Neural crest cell (in vitro differentiated cells): ENCODE measurements at places on chromosomes 7 and 10.

DNA sequence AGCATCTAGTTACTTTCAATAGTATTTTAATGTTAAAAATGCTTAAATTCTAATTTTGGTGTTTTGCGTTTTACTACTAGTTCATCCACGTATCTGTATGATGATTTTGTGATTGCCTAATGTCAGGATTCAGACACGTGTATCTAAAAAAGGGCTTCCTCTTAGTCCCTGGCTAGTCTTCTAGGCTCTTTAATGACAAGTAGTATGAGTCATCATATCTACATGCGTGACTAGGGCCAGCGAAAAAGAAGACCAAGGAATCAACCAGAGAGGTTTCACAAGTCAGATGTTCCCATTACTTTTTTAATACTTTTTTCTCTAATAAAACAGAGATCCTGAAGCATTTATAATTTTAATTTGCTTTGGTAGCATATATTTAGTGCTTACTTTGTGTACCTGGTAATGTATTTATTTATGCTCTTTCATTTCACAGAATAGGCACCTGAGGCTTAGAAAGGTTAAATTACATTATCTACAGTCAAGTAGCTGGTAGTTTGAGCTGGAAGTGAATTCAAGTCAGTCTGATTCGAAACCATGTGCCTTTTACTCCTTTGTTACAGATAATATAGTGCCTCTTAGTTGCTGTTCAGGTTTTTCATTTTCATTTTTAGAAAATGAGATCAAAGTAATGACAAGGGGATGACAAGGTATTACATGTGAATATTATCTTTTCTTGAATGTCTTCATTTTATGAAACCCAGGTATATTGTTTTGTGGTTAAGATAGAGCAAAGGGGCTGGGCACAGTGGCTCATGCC, 140.3 kb downstream of the FOXP2 start:
- DNase-seq = no peak

GRCh38 chr10:75202321-75203045, 8.1 kb upstream of the VDAC2 start:
- no peak for DNase-seq

- DNase-seq = no peak
These were observed 19.2 kb downstream of the OGDHL start for GRCh38 chr10:49742683-49743463.

DNA sequence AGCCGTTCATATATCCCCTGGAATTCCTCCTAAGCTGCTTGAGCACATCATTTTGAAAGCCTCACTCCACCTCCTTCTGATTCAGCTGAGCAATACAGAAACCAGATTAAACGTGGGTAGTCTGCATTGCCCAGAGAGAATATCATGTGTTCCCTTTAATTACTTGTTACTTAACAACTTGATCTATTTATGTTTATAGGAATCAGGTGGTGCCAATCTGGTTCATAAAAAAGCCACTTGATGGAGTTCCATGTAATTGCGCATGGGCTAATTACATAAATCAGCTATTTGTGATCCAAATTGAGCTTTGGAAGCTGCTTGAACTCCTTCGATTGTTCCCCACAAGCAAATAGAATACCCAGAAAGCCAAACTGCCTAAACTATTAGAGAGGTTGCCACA, 114.7 kb upstream of the ADCY1 start:
- DNase-seq = no peak

- DNase-seq = no peak
These were observed 130.4 kb downstream of the GLI3 start for GRCh38 chr7:42106562-42106961.

- DNase-seq = no peak
These were observed 160.7 kb downstream of the MALRD1 start for GRCh38 chr10:19209319-19209718.

GRCh38 chr7:157678501-157678900, 341.7 kb downstream of the DNAJB6 start:
- DNase-seq = no peak

DNA sequence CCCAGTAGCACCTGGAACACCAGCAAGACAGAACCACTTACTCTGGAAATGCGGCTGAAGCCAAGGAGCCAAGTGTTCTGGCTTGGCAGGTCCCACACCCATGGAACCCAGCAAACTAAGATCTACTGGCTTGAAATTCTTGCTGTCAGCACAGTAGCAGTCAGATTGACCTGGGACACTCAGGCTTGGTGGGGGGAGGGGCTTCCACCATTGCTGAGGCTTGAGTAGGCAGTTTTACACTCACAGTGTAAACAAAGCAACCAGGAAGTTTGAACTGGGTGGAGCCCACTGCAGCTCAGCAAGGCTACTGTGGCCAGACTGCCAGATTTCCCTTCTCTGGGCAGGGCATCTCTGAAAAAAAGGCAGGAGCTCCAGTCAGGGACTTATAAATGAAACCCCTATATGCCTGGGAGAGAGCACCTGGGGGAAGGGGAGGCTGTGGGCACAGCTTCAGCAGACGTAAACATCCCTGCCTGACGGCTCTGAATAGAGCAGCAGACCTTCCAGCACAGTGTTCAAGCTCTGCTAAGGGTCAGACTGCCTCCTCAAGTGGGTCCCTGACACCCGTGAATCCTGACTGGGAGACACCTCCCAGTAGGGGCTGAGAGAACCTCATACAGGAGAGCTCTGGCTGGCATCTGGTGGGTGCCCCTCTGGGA, 121.2 kb downstream of the MTERF1 start:
- no peak for DNase-seq

- DNase-seq = no peak
These were observed 700.4 kb upstream of the KCND2 start for GRCh38 chr7:119572541-119572940.

DNA sequence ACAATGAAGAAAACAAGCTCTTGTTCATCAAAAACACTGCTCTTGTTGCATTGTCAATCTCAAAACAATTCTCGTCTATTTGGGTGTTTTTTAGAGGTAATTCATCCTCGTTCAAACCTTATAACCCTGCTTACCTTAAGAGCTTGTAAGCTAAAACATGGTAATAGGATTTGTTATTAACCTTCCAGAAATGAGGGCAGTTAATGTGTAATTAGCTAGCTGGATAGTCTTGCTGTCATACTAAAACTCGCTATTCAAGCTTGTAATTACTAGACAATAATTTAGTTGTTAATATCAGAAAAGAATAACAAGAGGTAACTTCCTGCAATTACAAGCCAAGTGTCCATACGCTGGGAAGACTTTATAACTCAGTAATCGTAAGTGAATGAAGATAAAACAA, 101.6 kb downstream of the UBE2H start:
- no peak for DNase-seq

GRCh38 chr7:40474790-40475680, 340.2 kb downstream of the SUGCT start:
- no peak for DNase-seq

GRCh38 chr10:91296471-91296870, 76.0 kb downstream of the PCGF5 start:
- DNase-seq = no peak

GRCh38 chr7:80284855-80285254, 150.2 kb downstream of the GNAI1 start:
- DNase-seq = no peak
